ENCODE measurements at places on chromosomes 1 and 21.

GRCh38 chr21:40335704-40336103 is 468.5 kb downstream of the PCP4 start:
- no peak for DNase-seq

DNA sequence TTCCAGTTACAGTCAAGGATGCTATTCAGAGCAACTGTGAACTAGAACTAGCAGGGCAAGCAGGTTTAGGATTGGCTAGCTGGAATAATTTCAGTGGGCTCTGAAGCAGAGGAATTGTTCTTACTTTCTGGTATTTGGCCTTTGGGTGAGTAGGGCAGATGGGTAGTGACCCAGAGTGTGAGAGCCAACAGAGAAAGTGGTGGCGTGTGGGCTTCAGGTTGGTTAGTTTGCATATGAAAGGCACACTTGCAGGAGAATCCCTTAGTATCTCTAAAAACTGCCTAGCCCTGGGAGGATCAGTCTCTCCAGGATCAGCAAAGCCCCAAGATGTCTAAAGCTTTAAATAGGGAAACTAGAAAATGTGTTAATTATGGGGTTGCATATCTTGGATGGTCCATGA is 67.6 kb upstream of the LRRC8B start:
- no peak for DNase-seq

DNA sequence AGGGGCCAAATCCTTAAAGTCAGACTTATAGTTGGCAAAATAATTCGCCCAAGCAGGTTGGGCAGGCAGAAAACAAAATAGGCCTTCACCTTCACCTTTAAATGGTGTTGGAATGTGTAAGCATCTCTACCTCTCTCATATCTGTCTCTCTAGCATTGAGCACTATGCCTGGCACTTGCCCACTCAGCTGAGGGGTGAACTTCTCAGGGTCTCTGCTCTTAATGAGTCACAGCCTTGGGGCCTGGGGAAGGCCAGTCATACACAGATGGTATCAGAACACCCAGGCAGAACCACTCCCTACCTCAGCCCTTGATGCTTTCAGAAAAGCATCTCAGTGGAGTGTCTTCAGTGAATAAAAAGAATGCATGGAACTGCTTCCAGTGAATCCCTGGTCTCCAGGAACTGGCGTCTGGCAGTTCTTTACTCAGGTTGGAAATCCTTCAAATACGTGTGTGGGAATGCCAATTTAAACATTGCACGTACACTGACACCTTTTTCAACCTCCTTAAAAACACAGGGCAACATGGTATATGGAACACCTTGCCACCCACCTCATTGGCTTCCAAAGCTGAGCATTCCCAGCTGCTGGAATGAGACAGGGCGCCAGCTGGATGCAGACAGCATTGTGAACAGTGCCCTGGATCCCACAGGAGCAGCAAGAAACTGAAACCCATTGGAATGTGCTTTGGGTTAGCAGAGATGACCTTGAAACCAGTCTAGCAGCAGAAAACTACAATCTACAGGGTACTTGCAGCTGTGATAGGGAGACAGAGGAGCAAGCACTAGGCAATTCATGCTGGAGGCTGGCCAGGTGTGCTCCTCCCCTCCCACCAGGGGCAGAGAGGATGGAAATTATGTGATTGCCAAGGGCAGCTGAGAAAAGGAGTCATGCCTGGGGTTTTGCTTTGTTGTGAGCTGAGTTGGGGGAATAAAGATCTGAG is 30.0 kb downstream of the ZNF697 start:
- DNase-seq: no peak

GRCh38 chr1:221510793-221511503 is 230.9 kb downstream of the DUSP10 start:
- no peak for DNase-seq

DNA sequence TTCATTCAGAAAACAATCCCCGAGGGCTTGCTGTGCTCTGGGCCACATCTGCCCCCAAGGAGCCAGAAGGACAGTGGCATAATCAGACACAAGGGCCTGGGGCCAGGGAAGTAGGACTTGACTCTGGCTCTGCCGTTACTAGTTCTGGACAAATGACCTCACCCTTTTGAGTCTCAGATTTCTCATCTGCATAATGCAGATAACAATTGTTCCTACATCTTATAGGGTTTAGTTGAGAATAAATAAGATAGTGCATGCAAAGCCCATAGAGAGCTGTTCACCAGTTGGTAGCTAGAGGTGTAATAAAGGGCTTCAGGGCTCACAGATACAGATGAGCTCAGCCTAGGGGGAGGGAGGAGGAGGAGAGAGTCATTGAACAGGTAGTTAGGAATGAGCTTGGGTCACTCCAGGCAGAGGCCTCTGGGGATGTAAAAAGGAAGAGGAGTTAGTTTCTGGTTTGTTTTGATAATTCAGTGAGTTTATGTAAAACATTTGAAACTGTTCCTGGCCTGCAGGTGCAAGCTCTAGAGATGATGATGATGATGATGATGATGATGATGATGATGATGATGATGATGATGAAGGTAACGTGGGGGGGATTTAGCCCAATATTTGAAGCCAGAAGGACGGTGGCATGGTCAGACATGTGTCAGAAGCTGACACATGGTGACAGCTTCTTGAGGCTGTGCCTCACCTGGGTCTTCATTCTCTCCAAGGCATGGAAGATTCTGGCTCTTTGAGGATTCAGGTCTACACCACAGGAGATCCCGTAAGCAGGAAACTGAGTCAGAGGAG is 858 bp downstream of the LACTBL1 start:
- no peak for DNase-seq

GRCh38 chr1:117613969-117614729 is 8.3 kb downstream of the TENT5C start:
- DNase-seq: no peak

DNA sequence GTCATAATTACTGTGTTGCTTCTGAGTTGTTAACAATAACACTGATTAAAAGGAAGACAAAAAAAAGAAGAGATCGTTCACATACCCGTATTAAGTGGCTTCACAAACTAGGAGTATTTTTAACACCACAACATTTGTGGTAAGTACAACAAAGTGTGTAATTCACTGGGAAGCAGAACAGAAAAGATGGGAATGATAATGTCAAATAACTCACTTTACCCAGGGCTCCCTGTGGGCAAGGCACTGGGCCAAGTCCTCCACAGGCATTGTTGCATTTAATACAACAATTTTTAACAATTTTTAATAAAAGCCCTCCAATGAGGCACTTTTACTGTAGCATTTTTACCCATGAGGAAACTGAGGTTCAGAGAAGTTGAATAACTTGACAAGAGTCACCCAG is 385.0 kb upstream of the ST6GALNAC5 start:
- DNase-seq: no peak

DNA sequence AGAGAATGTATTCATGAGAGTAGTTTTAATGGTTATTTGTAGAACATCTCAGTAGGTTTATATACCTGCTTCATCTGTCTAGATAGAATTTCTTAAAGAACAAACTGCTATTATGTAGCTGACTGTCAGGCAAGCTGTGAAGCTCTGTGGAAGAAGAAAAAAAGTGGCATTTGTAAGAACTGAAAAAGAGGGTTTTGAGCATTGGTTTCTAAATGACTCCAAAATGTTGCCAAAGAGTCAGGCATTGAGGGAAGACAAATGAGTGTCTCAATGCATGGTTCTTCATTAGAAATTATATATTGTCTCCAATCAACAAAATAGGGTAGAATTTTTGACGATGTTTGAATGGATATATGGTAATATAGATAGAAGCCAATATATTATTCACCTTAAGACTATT is 1276.1 kb downstream of the KCNT2 start:
- no peak for DNase-seq

- no peak for DNase-seq
These were observed 21.6 kb upstream of the POFUT2 start for GRCh38 chr21:45309069-45309986.

All from activated naive CD4-positive, alpha-beta T cell (primary cell).